ENCODE measurements at places on chromosomes 13 and 19.

DNA sequence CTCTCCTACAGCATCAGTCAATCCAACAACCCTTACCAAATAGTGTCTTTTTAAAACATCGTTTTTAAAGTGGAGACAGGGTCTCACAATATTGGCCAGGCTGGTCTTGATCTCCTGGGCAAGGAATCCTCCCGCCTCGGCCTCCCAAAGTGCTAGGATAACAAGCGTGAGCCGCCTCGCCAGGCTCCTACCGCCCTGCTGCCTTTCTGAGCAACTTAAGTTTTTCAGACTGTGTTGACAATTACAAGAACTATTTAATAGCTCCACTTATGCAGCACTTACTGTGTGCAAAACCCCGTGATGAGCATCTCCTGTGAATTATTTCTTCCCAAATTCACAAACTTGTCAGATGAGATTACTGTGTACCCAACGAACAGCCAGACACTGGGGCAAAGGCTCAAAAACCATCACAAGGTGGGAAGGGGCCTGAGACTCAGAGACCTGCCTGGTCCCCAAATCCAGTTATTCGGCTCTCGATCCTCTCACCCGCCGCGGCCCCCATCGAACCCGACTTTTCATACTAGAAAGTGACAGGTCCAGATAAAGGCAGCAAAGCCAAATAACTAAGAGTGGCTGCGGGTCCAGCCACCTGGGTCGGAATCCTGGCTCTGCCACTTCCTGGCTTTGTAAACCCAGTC is 581 bp downstream of the RPL18 start:
- no peak for DNase-seq

- DNase-seq = no peak
Observed at GRCh38 chr13:30105381-30105780, 202.0 kb downstream of the KATNAL1 start.

DNA sequence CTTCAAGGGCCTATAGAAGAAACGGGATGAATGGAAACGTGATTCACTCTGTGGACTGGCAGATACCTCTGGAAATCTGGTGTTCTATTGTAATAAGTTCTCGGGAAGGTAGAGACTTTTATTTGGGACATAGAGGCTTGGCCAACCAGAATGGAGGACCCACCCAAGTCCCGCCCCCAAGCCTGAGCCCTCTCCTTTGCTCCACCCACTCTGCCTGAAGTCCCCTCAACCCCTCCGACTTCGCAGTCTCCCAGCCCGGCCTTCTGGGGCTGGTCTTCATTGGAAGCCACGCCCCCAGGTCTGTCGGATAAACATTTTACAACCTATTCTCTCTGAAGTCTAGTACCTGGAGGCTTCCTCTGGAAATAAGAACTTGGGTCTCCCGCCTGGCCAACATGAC is 16.9 kb downstream of the FBXL12 start:
- DNase-seq = no peak

DNA sequence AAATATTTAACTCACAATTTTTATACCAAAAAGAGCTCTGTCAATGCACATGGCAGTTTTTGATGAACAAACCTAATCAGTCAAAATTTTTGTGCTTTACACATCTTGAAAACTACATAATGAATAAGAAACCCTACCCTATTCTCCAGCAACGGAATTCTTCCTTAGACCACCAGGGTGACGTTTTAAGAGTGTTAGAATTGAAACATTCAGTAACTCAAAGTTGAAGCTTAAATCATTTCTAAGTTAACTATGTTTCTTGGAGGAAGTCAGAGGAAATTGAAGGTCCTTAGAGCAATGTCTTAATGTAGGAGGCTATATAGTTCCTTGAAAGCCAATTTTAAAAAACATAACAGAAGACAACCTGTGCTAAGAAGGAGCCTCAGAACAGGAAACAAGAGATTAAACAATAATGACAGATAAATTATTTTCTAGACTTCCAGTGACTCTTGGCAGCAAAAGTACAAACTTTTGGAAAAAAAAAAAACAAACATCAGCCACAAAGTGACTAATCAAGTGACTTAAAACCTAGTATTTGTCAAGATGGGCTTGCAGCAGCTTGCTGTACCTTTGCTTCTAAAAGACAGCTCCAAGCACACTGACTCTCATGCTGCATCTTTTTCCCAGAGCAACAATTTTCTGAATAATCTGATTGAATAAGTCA is 6.2 kb downstream of the SPRY2 start:
- no peak for DNase-seq

DNA sequence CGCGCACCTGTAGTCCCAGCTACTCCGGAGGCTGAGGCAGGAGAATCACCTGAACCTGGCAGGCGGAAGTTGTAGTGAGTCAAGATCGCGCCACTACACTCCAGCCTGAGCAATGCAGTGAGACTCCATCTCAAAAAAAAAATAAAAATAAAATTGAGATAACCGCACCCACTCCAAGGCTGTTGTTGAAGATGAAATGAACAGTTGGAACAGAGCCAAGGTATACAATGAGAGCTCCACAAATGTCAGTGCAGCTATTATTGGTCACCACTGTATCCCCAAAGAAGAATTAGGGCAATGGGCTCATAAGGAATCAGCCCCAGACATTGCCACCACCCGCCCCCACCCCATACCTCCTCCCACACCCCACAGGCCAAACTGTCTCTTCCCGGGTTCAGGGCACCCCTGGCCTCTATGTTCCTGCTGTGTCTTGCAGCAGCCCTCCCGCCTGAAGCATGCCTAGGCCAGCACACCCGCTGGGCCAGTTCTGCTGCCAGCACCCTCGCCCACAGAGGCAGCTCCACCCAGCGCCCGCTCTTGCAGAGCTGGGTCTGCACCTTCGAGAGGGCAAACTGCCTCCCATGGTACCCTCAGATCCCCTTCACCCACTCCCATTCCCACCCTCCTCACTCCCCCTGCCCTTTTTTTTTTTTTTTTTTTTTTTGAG is 3.5 kb upstream of the S1PR5 start:
- DNase-seq = no peak

GRCh38 chr13:39037410-39037879 is 444 bp downstream of the PROSER1 start:
- DNase-seq = no peak

DNA sequence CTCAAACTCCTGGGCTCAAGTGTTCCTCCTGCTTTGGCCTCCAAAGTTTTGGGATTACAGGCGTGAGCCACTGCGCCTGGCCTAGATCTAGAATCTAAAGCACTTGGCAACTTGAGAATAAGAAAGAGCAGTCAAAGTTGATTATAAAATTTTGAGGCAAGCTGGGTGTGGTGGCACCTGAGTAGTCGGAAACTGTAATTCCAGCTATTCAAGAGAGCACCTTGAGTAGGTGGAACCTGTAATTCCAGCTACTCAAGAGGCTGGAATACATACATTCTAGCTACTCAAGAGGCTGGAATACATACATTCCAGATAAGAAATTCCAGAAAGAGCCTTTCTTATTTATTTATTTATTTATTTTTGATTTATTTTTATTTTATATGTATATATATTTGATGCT is 8.3 kb upstream of the NAA16 start:
- no peak for DNase-seq

DNA sequence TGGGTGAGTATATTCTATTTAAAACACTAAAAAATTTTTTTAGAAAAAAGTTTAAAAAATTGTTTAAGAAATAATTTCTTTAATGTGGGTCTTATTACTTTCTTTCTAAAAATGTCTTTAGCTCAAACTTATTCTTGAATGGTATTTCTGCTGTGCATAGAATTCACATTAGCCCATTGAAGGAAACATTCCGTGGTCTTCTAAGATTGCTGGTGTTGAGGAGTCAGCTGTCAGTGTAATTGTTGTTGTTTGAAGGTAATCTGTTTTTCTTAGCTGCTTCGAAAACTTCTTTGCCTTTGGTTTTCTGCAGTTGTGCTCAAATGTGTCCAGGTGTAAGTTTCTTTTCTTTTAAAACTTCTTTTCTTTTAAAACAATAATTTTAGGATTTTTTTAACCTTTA is 85.4 kb upstream of the KLF12 start:
- no peak for DNase-seq

DNA sequence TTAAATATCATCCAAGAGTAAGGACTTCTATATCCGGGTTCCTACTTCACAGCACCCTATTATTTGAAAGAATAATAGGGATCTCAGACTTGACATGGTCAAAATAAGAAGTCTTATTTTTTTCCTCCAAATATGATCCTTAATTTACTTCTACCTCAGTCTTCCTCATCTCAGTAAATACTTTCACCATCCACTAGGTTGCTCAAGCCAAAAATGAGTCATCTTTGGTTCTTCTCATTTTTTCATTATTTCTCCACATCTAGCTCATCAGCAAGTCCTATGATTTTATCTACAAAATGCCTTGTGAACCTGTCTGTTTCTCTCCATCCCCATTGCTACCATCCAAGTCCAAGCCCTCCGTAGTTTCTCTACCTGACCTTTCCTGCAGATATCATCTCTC is 121.9 kb upstream of the GJB6 start:
- DNase-seq = no peak

- no peak for DNase-seq
Observed at GRCh38 chr19:7242601-7243258, 51.5 kb downstream of the INSR start.

DNA sequence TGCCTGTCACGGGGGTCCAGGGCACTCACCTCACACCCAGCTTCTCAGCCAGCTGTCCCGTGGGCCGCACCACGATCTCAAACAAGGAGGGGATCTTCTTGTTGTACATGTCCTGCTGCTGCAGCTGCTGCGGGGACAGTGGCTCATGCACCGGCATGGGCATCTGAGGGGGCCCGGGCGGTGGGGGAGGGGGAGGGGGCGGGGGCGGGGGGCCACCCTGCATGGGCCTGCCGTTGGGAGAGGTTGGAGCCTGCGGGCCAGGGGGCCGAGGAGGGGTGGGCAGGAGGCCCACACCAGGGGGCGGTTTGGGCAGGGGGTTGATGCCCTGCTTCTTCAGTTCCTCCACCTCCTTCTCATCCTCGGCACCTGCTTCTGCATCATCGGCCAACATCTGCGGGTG is 23.9 kb upstream of the TMEM160 start:
- DNase-seq = no peak

DNA sequence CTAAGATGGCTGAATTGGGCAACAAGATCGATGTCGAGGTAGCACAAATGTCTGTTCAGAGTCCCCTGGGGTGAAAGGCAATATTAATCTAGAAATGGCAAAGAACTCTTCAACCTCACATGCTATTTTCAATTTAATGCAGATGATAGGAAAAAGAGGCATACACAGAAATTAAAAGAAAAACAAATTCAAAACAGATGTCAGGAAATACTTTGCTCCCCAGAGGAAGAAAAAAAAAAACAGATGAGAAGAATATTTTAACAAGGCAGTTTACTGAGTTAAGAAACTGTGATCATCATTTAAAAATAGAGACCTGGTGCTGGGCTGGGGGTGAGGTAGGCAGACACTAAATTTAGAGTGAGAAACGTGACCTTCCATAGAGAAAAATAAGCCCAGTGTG is 421.9 kb upstream of the ARGLU1 start:
- DNase-seq = no peak

GRCh38 chr13:52903320-52903719 is 54.9 kb upstream of the PCDH8 start:
- no peak for DNase-seq

GRCh38 chr19:676339-677105 is at the start of gene FSTL3:
TSS of gene FSTL3 (plus strand) at chr19:676392. CDS start at chr19:676424, 32 bp downstream.
- no peak for DNase-seq

GRCh38 chr13:110306960-110307766 is at the start of the genes COL4A1 and COL4A2:
TSS of gene COL4A1 (minus strand) at chr13:110307157. CDS start at chr13:110307027, 130 bp downstream.
TSS of gene COL4A2 (plus strand) at chr13:110307284. CDS start at chr13:110307904, 620 bp downstream.
- no peak for DNase-seq

- DNase-seq = no peak
Observed at GRCh38 chr13:26759907-26760831, at the start of gene GPR12. TSS of gene GPR12 (minus strand) at chr13:26760786. CDS start at chr13:26759827, 959 bp downstream.

- no peak for DNase-seq
Observed at GRCh38 chr19:14670408-14670807, 4.2 kb downstream of the ADGRE3 start.

DNA sequence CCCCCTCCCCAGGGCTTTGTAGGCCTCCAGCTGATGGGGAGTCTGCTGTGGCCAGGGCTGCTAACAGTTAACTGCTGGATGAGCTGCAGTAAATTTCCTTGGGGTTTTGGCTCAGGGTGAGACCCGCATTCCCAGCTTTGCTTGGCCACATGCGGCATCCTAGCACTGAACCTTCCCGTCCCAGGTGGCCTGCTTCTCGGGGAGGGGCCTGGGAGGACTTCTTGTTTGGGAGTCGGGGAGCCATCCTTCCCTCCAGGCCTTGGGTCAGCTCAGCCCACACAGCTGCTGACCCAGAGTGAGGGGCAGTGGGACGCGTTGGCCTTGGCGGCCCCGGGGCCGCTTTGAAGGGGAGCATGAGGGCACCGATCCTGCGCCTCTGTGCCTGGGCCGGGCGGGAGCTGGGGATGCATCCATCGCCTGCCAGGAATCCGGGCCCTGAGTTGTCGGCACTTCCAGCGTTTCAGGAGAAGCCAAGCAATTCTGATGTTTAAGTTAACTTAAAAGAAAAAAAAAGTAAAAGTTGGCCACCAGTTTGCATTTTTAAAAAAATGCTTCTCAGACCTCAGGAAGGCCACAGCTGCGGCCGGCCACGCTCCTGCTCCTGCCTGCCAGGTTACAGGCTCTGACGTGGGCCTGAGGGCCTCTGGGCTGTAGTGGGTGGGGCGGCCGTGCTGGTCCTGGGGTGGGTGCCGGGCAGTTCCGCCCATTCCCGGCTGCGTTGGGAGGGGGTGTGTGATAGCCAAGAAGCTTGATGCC is 27.7 kb downstream of the CRTC1 start:
- DNase-seq = no peak

DNA sequence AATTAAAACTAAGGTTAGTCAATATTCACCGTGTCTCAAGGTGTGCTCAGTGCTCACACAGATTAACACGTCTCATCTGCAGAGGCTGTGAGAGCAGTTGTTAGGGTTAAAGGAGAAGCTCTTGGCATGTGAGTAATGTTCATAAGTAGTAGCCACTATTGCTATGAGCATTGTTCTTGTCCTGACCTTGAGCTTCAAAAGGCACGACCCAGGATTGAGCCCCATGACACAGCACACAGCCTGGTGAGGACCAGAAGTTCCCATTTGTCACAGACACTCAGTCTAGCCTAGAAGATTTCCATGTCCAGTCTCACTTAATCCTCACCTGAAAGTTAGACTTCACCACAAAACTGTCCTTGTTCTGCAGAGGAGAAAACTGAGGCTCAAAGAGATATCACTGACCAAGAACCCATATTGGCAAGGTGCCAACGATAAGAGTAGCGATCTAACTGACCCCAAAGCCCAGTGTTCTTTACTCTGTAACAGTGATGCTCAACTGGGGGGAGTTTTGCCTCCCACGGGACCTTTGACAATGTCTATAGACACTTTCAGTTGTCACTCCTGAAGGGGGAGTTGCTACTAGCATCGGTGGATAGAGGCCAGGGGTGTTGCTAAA is 26.0 kb downstream of the FPR3 start:
- no peak for DNase-seq

Data from NCI-H446 (cell line).